ENCODE measurements at places on chromosomes 5 and 9.
A peak's percentile ranks its signal among the peaks of the same experiment; 100 is the strongest.

GRCh38 chr5:10564838-10565784, 1.2 kb downstream of the ANKRD33B start:
- no peak for DNase-seq

DNA sequence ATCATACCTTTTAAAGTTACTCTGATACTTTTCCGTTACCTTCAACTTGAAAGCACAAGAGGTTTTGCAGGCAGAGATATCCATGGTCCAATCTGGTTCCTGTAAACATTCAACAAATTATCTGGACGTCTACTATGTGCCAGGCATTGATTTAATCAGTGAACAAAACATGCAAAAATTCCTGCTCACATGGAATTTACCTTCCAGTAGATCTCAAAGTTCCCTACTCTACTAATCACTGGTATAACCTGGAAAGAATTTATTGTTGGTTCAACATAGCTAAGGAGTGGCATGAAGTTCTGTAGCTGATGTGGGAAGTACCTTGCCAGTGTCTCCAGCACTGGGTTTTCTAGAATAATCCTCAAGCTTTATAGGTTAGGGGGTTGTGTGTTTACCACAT, 9.8 kb downstream of the OCLN start:
- DNase-seq, result no peak

DNA sequence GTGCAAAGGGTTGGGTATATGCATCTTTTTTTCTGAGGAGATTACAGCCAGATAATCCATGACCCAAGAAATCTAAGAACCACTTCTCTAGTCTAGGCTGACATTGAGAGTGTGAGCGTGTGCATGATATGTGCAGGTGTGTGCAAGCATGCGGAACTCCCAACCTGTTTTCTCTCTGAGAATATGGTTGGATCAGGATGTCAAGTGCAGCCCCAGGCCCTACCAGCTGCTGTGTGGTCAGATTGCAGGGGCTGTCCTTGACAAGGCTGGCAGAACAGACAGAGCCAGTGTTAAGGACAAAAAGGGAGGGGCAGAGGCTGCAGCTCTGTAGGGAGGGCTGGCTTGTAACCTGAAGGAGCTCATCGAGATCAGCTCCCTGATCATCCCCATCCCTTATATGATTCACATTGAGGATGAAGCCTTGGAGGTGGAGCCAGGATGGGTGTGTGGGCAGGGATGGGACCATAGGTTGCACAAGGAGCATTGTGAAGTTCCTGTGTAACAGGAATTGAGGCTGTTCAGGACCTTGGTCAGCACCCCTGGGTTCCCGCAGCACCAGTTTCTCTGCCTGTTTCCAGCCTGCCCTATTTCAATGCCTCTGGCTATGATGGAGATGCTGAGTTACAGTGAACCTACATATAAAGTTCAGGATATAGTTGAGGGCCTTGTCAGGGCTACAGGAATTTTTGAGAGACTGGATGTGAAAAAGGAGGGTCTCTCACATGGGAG, 52.6 kb upstream of the ARAP3 start:
- peak; percentile 83 for DNase-seq

DNA sequence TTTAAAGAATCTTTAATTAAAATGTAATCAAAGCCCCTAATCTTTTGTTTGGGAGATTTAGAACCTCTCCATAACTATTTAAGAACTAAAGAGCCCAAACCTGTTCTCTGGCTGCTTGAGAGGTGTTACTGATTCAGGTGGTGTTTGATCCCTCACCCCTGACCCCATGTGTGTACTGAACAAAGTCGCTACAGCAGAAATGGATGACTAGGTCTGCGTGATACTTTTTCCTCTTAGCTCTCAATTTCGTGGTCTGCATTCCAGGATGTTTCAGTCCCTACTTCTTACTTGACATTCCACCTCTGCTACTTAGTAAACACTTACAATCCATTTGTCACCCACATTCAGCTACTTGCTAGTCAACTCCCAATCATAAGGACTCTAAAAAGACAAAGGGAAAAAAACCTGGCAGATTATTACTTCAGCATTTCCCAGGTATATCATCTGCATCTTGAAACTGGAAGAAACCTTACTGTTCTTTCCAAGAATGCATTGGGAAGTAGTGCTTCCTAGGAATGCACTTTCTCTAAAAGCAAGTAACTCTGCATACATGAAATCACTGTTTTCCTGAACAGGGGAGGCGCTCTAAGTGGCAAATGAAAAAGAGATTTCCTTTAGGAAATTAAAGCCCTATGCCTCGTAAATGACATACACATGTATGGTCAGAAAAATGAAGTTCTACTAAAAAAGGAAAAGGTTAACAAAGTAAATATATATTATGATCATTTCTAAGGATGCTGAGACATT, 1091.6 kb downstream of the PTPRD start:
- no peak for DNase-seq

DNA sequence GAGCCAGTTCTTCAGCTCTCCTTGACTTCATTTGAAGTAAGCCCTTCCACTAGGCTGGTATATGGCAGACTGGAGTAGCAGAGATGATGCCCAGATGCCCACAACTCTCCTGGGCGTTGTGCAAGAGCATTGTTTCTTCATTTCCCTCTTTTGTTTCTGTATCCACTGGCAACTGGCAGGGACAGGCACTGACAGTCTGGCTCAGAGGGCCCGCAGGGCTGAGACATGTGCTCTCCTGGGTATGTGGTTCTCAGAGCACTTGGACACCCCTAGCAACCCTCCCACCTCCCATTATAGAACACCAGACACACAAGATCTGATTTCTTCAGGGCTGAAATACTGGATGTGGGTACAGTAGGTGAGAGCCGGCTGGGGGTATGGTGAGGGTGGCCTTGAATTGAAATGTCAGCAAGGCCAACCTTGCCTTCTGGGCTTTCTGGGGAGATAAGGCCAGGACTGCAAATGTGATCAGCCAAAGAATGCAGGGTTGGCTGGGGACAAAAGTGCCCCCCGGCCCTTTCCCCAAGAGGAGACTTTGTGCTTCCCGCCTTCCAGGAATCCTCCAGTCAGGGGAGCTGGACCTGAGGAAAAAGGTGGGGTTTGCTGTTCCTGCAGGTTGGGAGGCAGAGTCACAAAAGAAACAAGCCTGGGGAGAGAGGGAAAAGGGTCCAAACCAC, 28.6 kb upstream of the CTNNA1 start:
- peak; percentile 68 for DNase-seq

DNA sequence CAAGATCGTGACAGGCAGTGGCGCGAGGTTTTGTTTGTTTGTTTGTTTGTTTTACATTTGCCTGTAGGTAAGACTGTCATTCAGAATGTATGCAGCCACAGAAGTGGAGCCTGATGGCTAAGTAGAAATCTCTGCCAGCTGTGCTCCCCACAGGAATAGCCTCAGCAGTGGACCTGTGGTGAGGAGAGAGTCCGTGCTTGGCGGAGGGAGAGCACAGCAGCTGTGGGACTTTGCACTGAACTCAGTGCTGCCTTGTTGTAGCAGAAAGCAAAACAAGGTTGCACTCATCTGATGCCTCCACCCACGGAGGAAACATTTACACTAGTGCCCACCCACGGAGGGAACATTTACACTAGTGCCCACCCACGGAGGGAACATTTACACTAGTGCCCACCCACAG, 4.4 kb upstream of the ZNF782 start:
- DNase-seq, result no peak

- DNase-seq, result peak; percentile 60
Observed at GRCh38 chr5:79621056-79621455, 8.8 kb downstream of the TENT2 start.

DNA sequence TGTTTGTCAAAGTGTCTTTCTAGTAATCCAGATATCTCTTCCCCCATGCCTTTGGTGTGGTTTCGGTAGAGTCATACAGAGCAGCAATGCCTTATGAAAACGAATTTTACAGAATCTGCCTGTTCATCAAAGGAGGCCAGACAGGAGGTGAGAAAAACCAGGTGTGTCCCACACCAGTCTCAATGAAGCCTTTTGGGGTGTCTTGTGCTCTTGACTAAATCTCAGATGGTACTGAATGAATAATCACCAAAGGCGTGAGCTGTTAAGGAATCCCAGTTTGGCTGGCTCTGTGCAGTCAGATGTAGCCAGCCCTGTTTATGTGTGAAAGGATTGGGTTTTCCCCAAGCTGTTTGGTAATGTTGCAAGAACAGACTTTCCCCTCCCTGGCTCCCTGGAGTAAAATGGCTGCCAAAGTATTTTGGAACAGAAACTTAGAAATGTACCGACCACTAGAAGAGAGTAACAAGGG, 70.8 kb upstream of the CDKN2B start:
- DNase-seq, result peak; percentile 94

DNA sequence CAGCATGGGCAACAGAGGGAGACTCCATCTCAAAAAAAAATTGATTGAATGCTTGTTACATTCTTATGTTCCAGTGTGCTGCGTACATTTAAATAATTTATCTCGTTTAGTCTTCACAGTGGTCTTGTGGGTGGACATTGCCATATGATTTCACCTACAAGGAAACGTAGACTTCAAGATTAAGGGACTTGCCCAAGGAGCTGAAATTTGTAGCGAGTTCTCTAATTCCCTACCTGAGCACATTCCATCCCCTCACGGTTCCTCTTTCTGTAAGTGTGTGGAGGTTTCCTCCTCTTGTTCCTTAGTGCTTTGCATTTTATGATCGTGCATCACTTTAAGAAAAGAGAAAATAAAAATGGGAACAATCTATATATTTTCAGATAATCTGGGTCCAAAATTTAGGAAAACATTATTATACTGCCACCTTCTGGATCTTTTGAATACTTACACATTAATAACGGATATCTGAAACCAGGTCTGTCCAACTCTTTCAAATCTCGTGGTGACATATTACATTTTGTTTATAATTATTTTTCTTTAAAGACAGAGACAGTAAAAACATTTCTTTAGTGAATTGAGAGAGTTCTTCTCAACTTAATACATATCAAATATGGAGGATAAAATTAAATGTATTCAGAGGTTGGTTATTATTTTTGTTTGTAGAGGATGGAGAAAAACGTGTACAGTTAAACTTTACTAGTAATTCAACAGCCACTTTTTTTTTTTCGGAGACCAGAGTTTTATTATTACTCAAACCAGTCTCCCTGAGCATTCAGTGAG, 29.9 kb upstream of the C7 start:
- DNase-seq, result peak; percentile 60

GRCh38 chr9:121073038-121073437, 1.7 kb upstream of the CNTRL start:
- peak; percentile 93 for DNase-seq

GRCh38 chr9:126375386-126375785, 48.8 kb downstream of the MVB12B start:
- DNase-seq, result peak; percentile 16

- no peak for DNase-seq
Observed at GRCh38 chr9:87451149-87451548, 46.5 kb upstream of the DAPK1 start.

DNA sequence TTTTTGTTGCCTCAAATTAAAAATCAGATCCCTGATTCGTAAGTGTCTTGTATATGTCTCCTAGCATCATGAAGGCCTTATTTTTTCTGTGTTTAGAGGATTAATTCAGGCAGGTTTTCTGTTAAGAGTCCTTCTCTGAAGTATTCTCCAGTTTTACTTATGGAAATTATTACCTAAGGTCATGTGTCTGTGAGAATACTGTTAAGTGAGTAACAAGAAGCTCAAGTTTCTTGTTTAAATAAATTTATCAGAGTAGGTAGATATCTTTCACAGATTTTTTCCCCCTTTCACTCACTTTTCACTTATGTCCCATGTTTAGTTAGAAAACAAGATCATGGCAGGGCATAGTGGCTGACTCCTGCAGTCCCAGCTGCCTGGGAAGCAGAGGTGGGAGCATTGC, 233.6 kb downstream of the KDM4C start:
- no peak for DNase-seq
